ENCODE measurements at places on chromosomes 4 and X.

- no peak for DNase-seq
These were observed 46.5 kb downstream of the HADH start for GRCh38 chr4:108036213-108036612.

DNA sequence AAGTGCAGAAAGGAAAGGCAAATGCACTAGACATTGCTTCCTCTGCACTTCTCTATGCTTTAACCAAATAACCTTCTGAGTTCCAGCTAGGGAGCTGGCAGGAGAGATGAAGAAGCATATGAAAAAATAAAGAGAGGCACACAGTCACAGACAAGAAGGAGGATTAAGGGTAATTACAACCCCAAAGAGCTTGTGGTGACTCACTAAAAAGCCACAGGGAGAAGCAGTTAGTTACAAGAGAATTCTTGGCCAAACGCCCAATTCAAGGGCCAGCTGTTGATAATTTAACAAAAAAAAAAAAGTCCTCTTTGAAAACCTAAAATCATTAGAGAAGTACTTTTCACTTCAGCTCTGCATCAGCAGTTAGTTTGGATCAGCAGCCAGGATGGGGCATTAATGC is 478.0 kb downstream of the KCNIP4 start:
- peak; percentile 84 for DNase-seq

DNA sequence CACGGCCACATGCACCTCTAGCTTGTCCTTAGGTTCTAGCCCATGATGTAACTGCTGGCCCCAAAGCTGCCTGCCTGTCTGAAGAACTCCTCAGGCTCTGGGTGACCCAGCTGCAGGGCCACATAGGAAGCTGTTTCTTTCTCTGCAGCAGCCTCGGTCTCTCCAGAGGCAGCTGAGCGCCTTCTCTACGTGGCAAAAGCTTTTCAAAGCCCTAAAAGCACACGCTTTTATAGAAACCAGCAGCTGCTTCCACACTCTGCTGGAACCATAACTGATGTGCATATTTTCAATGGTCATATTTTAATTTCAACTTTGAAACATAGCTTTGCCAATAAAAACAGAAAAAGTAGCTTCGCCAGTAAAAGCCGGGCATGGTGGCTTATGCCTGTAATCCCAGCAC is 37.4 kb downstream of the FAM53A start:
- no peak for DNase-seq

DNA sequence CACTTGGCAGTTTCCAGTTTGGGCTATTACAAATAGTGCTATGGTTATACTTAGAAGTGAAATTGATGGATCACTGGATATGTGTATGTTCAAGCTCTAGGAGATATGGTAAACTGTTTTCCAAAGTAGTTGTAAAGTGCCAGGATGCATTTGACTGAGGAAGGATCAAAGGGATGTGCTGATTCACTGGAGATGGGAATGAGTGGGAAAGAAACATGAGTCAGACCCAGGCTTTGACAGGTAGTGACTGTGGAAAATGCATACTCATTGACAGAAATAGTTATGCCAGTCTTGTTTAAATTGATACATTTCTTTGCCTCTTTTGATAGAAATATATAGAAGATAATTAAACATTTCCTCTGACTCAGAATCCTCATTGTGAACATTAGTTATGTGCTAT is 77.9 kb downstream of the CEP135 start:
- DNase-seq = peak; percentile 26

- DNase-seq = no peak
These were observed 649.5 kb upstream of the ATOH1 start for GRCh38 chr4:93179044-93179443.

DNA sequence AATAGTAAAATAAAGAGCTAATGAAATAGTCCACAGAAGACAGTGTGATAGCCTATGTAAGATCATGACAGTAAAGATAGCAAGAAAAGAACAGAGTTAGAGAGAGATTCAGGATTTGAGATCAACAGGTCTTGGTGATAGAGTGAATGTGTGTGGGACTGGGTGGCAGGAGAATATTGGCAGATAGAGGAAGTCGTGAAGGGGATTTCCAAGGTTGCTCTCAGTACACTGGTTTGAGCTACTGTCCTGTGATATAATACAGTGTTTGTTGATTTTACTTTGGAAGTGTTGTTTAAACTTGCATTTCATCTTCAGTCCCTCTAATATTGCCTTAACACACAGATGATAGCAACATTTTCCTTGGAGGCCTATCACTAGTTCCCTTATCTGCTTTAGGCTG is 44.1 kb downstream of the DTHD1 start:
- no peak for DNase-seq

- peak; percentile 31 for DNase-seq
These were observed 20.7 kb downstream of the TAPT1 start for GRCh38 chr4:16205298-16206164.

DNA sequence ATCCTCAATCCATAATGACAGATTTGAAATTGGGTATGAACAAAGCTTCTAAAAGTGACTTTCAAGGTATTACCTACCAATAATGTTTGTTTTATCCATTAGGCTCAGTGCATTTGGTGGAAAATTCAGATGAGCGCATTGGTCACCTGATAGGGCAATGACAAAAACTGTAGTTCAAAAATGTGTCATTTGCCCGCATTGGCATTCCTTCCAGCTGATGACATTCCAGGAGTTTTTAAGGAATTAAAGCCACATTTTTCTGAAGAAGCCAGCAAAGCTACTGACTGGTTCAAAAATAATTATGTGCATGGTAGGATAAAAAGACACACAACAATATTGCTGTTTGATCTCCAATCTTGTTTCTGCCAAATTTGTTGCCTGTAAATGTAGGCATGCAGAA is 473.4 kb upstream of the CPEB2 start:
- DNase-seq = no peak

DNA sequence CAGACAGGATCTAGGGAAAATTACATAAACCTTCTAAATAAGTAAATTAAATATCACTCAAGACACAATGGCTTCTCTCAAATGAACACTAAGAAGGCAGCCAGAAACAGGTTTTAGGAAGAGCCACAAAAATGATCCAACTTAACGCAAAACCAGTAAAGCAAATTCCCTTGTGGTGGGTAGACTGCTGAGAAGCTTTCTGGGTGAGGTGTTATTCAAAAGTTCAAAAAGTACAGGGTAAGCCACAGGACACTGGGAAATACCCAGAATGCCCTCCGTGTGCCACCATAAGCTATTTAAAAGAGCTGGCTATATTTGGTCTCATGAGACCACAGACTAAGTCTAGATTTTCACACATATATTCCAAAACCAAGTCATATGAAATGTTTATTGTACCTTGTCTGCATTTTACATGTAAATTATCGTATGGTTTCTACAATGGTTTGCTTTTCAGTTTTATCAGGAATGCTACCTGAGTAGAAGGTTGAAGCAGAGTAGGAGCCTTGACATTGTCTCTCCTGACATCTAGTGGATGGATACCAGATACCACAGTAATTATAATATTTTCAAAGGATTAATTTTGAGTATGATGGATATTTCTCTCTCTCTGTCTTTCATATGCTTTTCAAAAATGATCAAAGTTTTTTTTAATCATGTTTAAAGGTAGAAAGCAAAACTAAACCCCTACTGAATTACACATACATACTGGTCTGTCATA is 109.3 kb upstream of the KLHL13 start:
- DNase-seq = no peak

DNA sequence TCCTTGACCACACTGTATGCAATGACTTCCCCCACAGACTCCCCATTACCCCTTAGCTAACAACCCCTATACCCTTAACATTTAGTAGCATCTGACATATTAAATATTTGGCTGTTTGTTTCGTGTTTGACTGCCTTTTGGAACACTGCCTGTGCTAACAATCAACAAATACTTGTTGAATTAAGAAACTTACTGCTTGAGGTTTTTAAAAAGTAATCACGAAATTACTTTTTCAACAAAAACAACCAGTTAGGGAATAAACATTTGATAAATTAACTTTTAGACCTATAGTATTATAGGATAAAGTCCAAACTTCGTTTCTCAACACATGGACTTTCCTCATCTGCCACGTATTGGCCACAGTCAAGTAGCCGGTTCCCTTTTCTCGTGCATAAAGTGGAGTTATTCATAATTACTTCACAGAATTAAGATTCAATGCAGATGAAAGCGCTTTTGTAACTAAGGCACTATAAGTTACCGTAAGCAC is 555 bp upstream of the ELMOD2 start:
- DNase-seq = no peak

DNA sequence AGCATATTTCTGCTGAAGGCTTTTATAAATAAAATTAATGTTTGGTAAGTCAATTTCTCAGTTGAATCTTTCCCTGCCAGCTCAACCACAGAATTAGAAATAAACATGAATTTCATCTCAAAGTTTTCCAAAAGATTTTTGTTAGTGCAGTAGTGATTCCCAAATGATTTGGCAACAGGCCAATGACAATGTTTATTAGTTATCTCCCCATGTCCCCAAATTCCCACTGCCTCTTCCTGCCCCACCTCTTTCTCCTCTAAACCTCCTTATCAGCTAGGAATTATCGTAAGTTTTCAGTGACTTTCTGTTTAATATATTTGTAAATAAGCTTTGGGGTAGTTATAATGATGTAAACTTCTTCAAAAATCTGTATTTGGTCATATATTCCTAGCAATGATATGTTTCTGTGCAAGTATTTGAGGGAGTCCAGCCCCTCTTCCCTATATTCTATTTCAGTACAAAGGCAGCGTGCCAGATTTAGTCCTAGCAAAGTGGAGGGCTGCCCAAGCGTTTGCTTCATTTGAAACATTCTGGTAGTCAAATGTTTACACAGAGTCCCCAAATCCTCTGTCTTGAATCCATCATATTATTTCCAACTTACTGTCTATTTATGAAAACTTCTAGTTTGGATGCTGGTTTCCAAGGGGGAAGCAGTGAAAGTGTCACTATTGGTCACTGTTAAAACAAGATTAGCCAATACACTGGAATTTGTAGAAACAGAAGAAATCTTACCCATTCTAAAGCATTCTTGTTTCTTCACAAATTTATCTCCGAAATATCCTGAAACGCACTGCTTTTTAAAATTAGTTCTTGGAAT is 33.7 kb upstream of the ANKRD50 start:
- DNase-seq = no peak

GRCh38 chr4:7854697-7855370 is 84.8 kb downstream of the AFAP1 start:
- peak; percentile 69 for DNase-seq

DNA sequence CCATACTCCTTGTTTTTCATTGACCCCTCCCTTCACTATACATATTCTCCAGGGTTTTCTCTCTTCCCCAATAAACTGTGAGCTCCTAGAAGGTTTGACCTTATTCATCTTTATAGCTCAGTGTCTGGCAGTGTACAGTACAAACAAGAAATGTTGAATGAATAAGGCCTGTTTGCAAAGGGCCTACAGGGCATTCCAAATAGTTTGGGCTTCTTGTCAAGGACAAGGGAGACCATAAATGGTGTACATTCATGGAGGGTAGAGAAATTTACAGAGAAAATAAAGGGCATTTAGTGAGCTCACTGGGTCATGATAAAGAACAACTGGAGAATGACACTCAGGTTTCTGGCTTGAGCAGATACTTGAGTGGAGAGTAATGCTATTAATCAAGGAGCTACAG is 47.5 kb upstream of the EIF1AX start:
- DNase-seq = no peak

- no peak for DNase-seq
These were observed 93.8 kb downstream of the SOWAHB start for GRCh38 chr4:76804096-76804495.

- DNase-seq = no peak
These were observed 36.7 kb downstream of the SLC9A6 start for GRCh38 chrX:136021903-136022302.

DNA sequence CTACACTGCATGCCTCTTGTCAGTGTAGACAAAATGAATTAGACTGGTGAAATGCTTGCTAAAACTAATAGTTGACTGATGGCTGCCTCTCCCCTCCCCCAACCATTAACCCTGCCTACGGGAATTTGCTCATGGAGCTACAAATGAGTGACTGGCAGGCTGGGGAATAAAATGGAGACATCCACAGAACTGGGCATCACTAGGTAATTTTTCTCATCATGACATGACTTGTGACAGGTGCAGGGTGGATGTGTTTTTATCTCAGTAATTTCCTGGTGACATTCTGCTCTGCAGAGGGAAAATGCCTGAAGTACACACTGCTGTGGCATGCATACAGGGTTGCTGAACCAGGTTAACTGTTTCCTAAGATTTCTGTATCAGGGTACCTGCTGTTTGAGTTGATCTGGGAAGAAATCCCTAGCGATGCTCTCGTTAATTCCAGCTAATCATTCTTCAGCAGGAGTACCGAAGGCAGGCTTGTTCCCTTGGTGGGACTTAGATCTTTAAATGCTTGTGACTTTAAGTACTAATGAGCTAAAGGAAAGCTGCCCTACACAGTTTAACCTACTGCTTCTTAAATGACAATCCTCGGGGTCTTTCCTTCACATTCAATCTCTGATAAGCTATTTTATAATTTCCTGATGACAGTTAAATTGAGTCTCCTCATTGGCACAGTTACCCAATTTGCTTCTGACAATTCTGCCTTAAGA is 376.3 kb upstream of the LCORL start:
- DNase-seq = no peak

DNA sequence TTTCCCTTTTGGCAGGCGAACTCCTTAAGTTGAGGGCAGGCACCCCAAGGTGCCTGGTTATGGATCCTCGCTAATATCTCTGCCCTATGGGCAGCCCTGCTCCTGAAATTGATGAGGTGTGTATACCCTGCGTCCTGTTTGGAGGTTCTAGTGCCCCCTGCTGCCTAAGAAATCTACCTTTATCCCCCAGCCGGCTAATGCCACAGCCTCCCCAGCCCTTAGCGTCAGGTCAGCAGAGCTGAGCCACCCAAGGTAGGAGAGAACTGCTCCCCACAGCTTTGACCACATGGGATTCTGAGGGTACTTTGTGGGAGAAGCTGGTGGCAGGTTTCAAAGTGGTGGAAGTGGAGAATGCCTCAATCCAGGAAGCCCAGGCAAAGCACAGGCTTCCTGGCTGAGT is 50.8 kb downstream of the ANAPC4 start:
- DNase-seq = no peak

- no peak for DNase-seq
These were observed 2178.2 kb downstream of the ARAP2 start for GRCh38 chr4:34066126-34066525.

GRCh38 chr4:108433832-108434231 is 186.5 kb upstream of the RPL34 start:
- peak; percentile 77 for DNase-seq

- no peak for DNase-seq
These were observed 343.8 kb downstream of the ARHGAP24 start for GRCh38 chr4:85818700-85819099.

DNA sequence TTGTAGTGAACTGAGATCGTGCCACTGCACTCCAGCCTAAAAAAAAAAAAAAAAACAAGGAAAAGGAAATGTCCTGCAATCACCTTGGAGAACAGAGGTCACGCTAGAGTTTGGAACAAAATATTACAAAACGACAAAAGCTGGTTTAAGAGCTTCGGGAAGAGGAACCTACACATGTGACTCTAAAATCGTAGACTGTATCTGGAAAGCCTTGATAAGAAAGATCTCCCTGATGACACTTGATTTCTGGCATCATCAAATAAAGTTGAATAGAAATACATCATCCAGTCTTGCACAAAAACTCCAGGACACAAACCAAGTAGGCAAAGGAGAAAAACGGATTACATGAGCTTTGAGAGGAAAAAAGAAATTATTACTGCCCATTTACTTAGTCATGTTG is 31.1 kb upstream of the DOCK11 start:
- no peak for DNase-seq

- DNase-seq = no peak
These were observed 8.7 kb downstream of the GAGE10 start for GRCh38 chrX:49312176-49312575.

- DNase-seq = no peak
These were observed 393.3 kb upstream of the CTSO start for GRCh38 chr4:156346959-156347385.
